DMS79 treated with DMSO at 0.1 percent for 48 hours (cell line): ENCODE measurements at places on chromosomes 4 and X.

DNA sequence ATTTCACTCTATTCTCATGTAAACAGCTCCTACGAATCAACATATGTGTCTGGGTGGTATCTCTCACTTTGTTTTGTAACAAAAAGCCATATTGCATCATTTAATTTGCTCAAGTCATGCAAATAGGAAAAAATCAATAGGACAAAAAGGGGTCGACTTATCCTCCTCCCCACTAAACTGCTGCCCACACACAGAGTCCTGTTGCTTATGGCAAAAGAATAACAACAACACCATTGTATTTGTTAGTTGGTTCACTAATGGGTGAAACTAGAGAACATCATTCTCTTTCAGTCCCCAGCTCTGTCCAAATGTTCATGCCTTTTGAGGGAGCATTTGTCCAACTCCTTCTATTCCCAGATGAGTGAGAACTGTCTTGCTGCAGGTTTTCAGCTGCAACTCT is 2.1 kb downstream of the HHIP start:
- no peak for DNase-seq

DNA sequence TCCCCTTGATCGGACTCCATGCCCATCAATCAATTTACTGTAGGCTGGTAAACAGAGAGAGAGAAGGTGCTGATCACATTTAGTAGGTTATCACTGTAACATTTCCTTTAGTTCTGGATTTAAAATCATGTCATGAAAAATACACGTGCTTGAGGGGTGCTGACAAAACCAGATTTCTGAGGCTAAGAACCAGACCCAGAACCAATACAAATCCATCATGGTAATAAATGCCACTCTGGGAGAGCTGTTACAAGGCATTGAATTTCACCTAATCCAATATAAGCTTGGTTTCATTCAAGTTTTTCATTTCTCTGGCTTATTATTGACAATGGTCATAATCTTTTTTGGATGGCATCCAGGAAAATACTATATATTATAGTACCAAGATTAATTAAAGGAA is 54.5 kb downstream of the FBXO8 start:
- DNase-seq = no peak

GRCh38 chr4:95839891-95840290 is at the start of gene PDHA2:
TSS of gene PDHA2 (plus strand) at chr4:95840093. CDS start at chr4:95840151, 58 bp downstream.
- DNase-seq = no peak

DNA sequence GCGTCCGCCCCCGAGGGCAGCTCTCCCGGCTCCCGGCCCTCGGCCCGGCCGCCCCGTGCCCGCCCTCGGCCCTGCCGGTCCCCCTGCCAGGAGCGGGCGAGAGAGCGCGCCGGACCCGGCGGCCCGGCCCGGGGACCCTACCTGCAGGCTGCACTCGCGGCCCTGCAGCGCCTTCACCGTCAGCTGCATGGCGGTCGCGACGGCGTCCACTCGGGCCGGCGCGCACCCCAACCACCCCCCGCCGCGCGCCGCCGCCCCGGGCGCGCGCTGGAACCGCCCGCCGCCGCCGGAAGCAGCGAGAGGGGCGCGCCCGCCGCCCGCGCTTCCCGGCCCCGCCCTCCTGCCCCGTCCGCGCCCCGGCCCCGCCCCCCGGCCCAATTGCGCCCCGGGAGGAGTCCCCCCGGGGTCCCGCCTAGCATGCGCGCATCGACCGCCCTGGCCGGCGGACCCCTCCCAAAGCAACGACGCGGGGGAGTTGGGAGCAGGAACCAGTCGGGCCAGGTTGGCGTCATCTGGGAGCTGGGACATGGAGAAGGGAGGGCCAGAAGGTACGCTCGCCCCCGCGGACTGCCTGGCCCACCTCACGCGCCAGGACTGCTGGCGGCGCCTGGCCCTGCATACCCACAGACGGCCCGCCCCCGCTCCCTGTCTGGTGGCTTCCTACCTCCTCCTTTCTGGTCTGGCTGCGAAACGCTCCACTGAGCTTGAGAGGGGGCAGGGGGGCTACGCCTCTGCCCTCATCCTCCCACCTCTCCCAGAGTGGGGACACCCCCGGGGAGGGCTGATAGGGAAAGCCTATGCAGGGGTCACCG is at the start of gene UBL4A:
Gene UBL4A (minus strand): TSS at position 220 of the 812 bp plus-strand sequence. CDS start 31 bp downstream, at position 189.
- DNase-seq = peak; percentile 21

GRCh38 chrX:75883446-75883845 is 98.4 kb upstream of the MAGEE2 start:
- no peak for DNase-seq

DNA sequence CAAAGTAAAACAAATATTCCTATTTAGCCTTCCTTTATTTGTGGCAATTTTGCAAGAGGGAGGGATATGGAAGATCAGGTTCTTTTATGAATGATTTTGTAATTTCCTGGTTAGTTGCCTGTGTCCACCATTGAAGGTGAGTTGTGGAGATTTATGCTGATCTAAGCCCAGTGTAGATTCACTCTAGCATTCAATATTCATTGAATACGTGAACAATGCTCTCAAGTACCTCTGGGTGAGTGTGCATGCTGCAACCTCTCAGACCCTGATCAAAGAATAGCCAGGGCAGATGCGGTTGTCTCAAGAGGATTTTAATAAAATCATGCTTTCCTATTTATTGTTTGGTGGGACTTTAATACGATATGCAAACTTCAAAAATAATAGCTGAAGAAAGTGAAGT is 628.4 kb downstream of the SPRY1 start:
- no peak for DNase-seq

GRCh38 chr4:138028923-138029322 is 213.2 kb downstream of the SLC7A11 start:
- no peak for DNase-seq

- DNase-seq = no peak
Measured at GRCh38 chrX:11555759-11556158, 110.0 kb downstream of the ARHGAP6 start.

DNA sequence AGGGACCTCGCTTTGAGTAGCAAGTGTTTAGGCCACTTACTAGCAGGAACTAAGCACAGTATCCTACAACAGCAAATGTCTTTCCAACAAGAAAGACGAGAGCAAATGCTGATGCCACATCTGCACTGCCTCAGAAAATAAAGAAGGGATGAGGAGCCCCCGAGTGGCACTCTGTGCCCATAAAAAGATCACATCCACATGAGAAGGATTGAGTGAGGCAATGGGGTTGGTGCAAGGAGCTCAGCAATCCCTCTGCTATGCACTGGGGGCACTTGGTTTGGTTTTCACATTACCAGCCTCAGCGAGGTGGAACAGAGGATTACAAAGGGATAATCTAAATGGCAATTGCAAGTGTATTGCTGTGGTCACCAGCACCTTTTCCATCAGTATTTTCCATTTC is 252.8 kb upstream of the SLC7A11 start:
- DNase-seq = no peak

DNA sequence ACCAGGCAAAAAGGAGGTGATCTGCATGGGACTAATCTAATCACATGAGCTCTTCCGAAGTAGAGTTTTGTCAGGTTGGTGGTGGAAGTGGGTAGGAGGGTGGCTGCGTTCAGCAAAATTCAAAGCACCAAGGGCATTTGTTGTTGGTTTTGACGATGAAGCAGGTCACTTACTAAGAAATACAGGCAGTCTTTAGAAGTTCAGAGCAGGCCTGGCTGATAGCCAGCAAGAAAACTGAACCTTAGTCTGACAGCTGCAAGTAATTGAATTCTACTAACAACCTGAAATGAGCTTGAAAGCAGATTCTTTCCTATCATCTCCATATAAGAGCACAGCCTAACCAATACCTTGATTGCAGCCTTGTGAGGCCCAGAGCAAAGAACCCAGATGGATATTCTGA is 505.8 kb downstream of the KLHL13 start:
- DNase-seq = no peak

- no peak for DNase-seq
Measured at GRCh38 chr4:95217197-95217596, 331.6 kb downstream of the UNC5C start.

GRCh38 chrX:133979641-133980230 is 5.7 kb downstream of the GPC3 start:
- DNase-seq = no peak

- peak; percentile 12 for DNase-seq
Measured at GRCh38 chrX:153441296-153441695, 4.6 kb downstream of the TREX2 start.

DNA sequence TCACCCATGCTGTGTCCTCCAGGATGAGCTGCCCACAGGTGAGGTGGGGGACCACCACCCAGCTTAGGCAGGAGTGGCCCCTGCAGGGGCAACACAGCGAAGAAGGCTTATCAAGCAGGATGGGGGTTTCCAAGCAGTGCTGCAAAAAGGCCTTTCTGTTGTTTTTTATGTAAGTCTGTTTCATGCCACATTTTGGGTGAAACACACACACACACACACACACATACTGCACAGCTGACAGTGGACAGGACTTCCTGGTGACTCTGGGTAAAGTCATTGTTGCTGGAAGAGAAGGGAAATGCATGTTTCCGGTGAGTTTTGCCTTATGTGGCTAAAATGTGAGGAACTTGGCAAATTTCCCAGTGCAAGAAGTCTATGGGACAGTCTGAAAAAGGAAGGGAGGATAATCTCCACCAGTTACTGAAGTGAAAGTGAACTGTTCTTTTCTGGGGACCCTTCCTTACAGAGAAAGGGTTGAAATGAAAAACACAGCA is 119.2 kb downstream of the IRF2 start:
- DNase-seq = no peak

GRCh38 chrX:19956923-19957322 is 33.9 kb downstream of the BCLAF3 start:
- DNase-seq = no peak

DNA sequence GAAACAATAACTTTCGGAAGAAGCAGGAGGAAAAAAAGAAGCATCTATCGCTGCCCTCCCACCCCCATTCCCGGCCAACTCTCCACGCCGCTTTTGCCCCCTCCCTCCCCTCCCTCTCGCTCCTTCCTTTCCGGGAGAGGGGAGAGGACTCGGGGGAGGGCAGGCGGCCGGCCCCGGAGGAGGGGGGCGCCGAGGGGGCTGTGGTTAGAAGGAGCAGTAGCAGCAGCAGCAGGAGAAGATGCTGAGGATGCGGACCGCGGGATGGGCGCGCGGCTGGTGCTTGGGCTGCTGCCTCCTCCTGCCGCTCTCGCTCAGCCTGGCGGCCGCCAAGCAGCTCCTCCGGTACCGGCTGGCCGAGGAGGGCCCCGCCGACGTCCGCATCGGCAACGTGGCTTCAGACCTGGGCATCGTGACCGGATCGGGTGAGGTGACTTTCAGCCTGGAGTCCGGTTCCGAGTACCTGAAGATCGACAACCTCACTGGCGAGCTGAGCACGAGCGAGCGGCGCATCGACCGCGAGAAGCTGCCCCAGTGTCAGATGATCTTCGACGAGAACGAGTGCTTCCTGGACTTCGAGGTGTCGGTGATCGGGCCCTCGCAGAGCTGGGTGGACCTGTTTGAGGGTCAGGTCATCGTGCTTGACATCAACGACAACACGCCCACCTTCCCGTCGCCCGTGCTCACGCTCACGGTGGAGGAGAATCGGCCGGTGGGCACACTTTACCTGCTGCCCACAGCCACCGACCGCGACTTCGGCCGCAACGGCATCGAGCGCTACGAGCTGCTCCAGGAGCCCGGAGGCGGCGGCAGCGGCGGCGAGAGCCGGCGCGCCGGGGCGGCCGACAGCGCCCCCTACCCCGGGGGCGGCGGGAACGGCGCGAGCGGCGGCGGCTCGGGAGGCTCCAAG is 1.3 kb downstream of the PCDH7 start:
- DNase-seq = no peak

- DNase-seq = no peak
Measured at GRCh38 chrX:30967516-30967915, 78.5 kb upstream of the TAB3 start.

- DNase-seq = no peak
Measured at GRCh38 chrX:71182871-71183270, 38.2 kb downstream of the NLGN3 start.

DNA sequence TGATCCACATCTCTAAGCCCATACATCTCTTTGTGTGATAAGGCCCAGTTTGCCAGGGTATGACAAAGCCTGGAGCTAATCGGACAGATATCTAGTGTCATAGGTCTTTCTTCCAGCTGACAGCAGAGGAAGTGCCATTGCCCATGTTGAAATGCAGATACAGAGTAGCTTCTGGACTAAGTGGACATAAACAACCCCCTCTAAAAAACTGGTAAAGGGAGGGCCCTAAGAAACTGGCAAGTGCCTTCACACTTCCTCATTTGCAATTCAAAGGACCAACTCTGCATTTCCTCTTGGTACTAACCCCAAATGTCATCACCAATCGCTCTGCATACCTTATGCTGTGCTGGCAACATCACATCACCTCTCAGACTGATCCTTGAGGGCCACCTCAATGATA is 20.8 kb downstream of the ARHGEF6 start:
- DNase-seq = no peak

- DNase-seq = peak; percentile 1
Measured at GRCh38 chr4:2849267-2850152, 5.9 kb downstream of the ADD1 start.

GRCh38 chrX:2401590-2402360 is 99.0 kb downstream of the DHRSX start:
- DNase-seq = no peak

DNA sequence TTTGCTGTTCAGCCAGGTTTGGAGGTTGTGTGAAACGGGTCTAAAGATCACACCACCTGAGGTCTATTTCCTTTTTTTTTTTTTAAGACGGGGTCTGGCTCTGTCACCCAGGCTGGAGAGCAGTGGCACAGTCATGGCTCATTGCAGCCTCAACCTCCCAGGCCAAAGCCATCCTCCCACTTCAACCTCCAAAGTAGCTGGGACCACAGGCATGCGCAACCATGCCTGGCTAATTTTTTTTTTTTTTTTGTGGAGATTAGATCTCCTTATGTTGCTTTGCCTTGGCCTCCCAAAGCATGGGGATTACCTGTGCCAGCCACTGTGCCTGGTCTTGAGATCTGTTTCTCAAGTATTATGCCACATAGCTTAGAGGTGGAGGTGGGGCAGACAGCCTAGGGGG is 49.2 kb upstream of the ELOVL6 start:
- DNase-seq = no peak

DNA sequence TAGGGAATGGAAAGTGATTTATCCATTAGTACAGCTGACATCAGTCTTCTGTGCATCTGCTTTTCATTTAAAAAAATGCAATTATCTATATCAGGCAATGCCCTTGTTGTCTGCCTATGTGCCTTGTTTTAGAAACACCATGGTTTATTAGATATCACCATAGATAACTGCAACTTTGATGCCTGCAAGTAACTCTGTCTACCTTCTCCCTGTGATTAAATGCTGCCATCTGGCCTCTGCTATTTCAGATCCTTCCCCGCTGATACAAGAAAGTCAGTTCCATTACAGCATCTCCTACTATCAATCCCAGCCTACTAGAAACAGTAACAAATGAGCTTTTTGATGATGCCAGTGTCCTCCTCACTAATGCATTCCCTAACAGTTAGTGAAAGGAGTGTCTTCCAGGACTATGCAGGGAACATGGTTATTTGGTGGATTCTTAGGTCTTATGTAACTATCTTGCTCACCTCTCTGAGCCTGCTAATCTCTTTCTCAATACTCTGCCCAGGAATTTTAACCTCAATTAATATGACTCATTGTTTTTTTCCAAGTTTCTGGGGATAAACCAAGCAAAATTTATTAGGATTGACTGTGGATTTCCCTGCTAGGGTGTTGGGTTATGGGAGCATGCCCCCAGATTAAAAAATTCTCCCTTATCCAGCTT is 444.9 kb downstream of the RAPGEF2 start:
- DNase-seq = no peak
